ENCODE measurements at places on chromosomes 5 and 9.

GRCh38 chr9:29799227-29799626 lies 2225.9 kb upstream of the C9orf72 start:
- no peak for DNase-seq

- DNase-seq: peak; percentile 2
These were observed 44.9 kb downstream of the MACROH2A1 start for GRCh38 chr5:135353952-135354721.

DNA sequence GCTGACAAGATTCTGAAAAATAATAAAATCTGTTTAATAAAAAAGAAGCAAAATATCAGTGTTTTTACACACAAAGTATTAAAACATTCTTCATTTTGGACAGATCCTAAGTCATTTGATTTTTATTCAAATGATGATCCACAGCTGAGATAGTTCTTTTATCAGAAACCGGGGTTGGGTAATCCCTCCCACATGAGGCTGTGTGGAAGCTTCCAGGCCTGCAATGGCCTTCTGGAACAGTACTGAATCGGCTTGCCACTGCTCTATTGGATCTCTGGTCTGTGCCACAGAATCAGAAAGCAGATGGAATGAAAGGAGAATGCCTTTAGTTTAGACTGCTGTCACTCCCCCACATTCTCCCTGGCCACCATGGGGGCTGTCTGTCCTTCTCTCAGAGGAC lies 6.1 kb upstream of the C5orf58 start:
- DNase-seq: no peak

DNA sequence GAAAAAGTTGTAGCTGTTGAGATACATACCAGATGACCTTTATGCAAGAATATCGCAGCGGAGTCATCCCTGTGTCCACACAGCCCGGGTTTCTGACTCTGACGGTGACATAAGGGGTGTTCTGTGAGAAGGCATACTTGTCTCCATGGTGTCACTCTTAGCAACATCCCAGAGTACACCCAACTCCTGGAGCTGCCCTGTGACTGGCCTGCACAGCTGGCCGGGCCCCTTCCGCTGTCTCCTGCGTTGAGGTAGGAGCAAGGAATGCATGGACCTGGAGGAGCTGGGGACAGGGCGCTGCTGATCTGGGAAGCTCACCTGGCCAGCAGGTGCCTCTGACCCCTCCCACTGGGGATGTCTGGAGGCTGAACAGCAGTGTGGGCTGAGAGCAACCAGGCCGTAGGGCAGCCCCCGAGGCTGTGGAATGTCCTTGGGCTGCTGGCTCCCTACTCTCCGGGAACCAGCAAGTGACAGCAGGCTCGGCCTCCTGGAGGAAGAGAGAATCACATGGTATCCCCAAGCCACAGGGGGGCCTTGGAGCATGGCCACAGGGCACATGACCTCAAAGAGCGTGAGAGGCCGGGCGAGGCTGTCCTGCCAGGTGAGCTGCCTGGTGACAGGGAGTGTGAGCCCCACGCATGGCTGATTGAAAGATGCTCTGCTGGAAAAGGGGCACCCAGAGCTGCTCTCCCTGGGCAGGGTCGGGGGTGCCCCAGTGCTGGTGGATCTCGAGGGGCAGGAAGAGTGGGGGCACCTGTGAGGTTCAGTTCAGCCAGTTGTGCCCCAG lies 113.4 kb downstream of the MRPL36 start:
- no peak for DNase-seq

DNA sequence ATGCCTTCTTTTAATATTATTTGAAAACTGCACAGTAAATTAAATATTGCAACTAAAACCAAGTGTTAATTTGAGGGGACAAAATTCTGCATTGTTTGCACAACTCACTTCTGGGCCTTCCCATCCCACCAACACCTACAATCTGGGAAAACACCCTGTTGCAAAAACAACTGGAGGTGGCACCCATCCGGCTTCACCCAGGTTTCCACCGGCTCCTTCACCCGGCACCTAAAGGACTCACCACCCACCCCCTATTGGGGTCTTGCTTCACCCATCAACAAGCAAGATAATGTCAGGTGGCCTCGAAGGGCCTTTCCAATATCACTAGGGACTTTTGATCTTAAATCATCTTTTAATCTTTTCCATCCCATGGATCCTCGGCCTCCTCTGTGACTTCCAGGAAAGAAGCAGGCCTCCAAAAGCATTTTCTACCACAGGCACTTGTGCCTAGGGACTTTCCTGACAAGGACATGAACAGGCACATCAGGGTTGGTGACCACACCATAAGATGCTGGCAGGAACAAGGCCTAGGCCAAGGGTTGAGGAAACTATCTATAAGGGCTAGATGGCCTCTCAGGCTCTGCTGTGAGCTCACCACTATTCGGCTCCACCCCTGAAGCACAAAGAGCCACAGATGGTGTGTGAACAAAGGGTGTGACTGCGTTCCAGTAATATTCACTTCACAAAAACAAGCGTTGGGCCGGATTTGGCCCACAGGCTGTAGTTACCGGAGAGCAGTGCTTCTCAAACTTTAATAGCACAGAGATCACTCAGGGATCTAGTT lies 205.1 kb downstream of the AUH start:
- DNase-seq: no peak

DNA sequence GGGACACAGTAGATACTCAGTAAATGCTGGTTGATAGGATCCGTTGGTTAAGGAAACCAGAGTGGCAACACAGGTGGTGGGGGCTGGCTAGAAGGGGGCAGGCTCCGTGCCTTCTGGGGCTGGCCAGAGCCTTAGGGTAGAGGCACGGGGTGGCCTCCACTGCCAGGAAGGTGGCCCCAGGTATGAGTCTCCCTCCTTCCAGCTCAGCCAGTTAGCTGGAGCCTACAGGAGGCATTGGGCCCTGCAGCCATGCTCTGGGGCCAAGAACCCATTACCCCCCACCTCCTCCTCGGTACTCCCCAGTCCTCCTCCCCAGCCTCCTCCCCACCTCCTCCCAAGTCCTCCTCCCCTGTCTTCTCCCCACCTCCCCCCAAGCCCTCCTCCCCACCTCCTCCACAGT lies 27.7 kb downstream of the CXXC5 start:
- DNase-seq: no peak

DNA sequence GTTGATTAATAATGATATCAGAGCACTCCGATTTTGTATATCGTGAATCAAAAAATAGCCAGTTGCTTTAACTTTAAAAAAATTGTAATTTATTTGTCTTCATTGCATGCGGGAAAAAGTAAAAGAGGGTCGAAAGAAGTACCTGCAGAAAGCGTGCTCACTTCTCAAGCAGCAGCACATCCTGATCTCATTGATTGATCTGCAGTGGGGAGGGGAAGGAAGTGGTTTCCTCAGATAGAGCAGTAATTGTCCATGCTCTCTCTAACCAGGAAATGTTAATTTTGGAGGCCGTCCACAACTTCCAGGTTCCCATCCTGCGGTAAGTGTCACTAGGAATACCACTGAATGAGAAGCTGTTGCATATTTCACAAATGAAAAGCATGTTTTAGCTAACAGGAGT lies 63.2 kb downstream of the SYK start:
- no peak for DNase-seq

- DNase-seq: no peak
These were observed 7.1 kb upstream of the ORM1 start for GRCh38 chr9:114315723-114316363.

- DNase-seq: no peak
These were observed 6.4 kb upstream of the DCTN4 start for GRCh38 chr5:150765011-150765798.

DNA sequence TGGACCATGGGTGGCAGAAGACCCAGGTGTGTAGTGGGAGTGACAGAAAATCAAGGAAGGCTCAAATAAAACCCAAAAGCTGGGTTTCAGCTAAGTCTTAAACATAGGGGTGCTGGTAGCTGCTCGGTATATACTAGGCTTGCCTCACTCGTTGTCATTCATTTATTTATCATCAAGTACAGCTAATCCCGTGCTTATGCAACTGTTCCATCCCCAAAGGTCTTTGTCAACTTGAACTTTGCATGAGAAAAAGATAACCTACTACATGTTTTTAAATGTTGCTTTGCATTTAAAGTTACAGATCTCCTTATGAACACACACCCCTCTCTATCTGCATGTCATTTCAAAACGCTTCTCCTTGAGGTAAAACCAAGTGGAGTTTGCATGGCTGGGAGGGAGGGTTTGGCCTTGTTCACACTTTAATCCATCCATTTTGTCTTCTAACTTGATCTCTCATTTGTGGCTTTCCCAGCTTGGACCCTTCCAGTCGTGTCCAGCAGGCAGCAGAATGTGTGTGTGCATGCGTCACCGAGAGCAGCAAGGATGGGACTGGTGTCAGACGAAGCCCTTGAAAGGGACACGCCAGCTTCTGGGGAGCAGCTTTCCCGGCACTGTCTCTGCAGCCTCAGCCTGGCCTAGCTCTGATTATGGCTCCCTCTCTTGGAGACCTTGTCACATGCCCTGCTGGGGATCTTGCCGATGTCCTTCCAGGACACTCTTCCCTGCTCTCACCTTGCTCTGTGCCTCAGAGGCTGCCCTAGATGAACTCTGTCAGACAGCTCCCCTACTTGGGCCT lies 133.5 kb downstream of the GADD45G start:
- no peak for DNase-seq

- DNase-seq: no peak
These were observed 615 bp downstream of the ATG10 start for GRCh38 chr5:81972492-81972783.

- DNase-seq: peak; percentile 38
These were observed 75.0 kb downstream of the HMHB1 start for GRCh38 chr5:143886651-143887638.

GRCh38 chr5:167864801-167865200 lies 426.6 kb upstream of the WWC1 start:
- DNase-seq: no peak

DNA sequence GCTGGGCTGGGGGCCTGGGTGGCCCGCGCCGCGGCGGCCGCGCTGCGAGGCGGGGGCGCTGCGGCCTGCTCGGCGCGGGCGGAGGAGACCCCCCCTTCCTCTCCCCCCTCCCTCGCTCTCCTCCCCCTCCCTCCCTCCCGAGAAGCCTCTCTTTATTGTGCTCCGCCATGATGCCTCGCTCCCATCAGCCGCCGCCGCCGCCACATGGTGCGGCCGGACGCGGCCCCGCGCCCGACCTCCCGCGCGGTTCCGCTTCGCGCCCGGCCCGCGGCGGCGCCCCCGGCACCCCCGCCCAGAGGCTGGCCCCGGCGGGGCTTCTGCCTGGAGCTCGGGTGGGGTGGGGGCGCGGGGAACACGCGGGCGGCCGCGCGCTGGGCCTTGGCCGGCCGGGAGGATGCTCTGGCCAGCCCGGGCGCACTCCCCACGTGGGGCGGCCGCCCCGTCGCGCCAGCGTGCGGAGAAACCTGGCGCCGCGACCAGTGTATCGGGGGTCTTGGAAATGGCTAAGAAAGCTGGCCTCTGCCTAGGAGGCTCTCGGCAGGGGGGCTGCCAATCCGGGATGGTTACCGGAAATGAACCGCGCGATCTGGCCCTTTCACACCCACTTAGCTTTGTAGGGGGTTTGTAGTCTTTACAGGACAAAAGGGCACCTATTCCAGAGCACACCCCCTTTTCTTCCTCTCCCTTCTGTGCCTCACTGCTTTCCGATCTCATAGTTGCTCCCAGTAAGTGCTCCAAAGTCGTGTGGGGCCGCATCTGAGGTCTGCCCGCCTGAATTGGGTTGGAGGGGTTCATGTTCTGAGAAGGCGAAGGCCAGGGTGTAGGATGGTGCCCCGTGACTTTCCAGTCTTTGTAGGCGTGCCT lies 1.0 kb downstream of the SET start:
- peak; percentile 29 for DNase-seq

GRCh38 chr5:81506900-81507588 lies 113.1 kb upstream of the ACOT12 start:
- peak; percentile 82 for DNase-seq

- no peak for DNase-seq
These were observed 24.5 kb upstream of the UBE2QL1 start for GRCh38 chr5:6424110-6424659.

GRCh38 chr5:144712090-144712489 lies 541.4 kb downstream of the KCTD16 start:
- no peak for DNase-seq

GRCh38 chr5:114010362-114010761 lies 351.5 kb upstream of the KCNN2 start:
- DNase-seq: no peak

- DNase-seq: peak; percentile 1
These were observed 239.3 kb upstream of the GRIN3A start for GRCh38 chr9:101977614-101978210.

GRCh38 chr5:76683816-76684731 lies 31.9 kb upstream of the F2R start:
- no peak for DNase-seq

DNA sequence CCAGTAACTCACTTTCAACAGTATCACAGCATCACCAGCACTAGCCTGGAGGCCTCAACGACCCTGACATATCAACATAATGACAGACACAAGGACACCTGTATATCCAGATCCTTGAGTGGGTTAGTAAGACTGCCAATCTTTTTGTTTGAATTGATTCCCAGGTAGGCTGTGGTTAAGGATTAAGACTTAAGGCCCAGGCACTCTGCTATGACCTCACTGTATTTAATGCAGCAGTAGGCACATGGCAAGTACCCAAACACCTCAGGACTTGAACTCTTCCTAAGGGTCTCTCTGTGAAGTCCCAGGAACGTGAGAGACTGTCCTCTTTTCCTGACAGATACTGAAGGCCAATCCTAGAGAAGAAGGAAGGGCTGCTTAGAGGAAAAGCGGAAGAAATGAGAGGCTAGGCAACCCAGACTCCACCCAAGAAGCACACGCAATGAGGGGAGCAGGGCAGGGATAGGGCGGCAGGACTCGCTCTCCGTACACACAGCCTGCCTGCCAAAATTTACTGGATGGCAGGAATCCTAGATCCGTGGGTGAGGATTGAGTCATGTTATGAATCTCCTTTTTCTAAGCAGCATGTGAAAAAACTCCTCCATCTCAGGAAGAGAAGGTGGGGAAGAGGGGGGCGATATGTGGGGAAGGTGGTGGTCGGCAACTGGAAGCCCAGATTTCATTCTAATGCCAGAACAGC lies 93.4 kb downstream of the SIL1 start:
- DNase-seq: peak; percentile 42

DNA sequence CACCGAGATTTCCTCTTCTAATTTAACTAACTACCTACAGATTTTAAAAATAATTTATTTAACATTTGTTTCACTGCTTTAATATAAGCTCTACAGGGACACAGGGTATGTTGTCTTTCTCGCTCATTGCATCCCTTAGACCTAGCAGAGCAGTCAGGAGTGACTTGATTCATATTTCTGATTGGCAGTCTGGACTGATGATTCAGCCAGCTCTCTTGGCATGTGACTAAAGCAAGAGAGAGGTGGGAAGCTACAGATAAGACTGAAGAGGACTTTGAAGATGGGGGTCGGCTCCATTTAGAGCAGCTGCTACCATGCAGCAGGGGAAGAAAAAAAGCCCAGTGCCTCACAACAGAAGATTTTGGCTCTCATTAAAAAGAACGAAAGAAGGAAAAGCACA lies 173.4 kb upstream of the STK32A start:
- DNase-seq: no peak

GRCh38 chr9:17863213-17863883 lies 284.5 kb downstream of the SH3GL2 start:
- no peak for DNase-seq

DNA sequence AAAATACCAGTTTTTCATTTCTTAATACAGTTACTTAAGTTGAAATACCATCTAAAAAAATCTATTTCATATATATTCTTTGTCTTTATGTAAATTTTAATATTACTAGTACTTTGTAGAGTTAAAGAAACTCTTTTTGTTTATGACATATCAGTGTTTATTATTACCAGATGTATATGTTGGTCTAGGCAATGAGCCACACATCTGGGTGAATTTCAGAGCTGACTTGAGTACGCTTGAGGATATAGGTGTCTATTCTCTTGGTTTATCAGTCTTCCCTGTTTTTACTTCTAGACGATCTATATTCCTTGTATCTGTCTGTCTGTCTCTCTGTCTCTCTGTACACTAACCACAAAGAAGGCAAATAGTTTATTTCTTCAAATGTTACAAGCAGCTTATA lies 2.9 kb downstream of the SMAD5 start:
- DNase-seq: no peak
